ENCODE measurements at places on chromosomes 7 and 10.

- no peak for DNase-seq
Measured at GRCh38 chr10:97937928-97938327, 88.3 kb downstream of the GOLGA7B start.

- no peak for DNase-seq
Measured at GRCh38 chr10:48382982-48383381, 76.5 kb downstream of the MAPK8 start.

GRCh38 chr7:39353615-39354376 is 212.4 kb upstream of the YAE1 start:
- DNase-seq, result peak; percentile 92

- no peak for DNase-seq
Measured at GRCh38 chr7:151497306-151497871, 22.3 kb downstream of the RHEB start.

DNA sequence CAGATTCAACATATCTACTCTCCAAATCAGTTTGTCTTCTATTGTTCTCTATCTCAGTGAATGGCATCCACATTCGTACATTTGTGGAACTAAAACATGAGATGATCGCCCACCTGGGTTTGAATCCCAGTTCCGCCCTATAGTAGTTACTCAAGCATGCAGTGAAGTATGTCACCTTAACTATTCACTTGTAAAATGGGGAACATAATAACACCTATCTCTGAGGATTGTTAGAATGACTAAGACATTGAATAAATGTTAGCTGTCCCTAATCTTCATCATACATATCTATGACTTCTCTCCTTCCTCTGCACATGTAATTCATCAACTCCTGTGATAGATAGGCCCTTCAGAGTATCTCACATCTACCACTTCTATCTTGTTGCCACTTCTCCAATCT is 24.7 kb downstream of the UBE2D1 start:
- DNase-seq, result no peak

GRCh38 chr7:115631782-115632181 is 398.8 kb downstream of the TFEC start:
- DNase-seq, result peak; percentile 8

DNA sequence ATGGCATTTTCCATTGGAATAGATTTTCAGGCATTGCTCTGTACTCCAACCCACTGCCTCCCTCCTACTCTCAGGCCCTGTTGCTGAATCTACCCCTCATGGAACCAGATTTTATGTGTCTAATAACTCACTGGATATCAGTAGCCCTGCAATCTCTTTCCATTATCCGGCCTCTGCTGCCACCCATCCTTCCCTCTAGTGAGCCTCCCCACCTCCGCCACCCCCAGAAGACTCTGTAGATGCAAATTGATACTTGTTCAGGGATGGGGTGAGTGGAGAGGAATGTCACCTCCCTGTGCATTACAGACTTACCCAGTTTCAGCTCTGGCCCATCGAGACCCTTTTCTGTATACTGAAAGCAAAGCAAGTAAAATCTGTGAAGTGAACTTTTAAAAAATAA is 52.3 kb upstream of the PHYHIPL start:
- no peak for DNase-seq

DNA sequence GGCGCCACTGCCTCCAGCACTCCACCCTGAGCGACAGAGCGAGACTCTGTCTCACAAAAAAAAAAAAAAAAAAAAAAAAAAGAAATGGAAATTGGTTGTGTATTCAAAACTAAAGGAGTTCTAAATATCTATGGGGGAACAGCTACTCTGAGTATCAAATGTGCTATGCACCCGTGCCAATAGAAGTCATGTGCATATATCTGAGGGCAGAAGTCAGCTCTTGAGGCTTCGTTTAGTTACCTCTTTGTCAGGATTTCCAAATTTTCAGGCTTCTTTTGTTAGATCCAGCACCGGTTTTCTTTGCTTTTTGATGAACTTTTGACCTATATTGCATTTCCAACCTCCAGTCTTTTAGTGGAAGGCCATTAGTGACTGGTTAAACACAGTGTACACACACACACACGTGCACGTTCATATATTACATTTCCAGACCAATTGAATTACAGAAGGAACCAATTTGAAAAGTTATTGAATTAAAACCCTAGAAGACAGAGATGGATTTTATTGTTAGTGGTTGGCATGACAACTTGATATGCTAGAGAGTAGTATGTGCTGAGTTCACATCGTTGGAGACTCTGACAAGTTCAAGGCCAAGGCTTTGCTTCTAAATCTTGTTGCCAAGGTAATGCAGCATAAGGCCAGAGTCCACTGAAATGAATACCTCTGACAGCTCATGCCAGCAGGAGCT is 33.1 kb upstream of the ADD3 start:
- DNase-seq, result peak; percentile 28

- DNase-seq, result peak; percentile 53
Measured at GRCh38 chr10:60006062-60006461, 99.7 kb upstream of the CCDC6 start.

- no peak for DNase-seq
Measured at GRCh38 chr7:121576148-121576917, 180.2 kb upstream of the FAM3C start.

DNA sequence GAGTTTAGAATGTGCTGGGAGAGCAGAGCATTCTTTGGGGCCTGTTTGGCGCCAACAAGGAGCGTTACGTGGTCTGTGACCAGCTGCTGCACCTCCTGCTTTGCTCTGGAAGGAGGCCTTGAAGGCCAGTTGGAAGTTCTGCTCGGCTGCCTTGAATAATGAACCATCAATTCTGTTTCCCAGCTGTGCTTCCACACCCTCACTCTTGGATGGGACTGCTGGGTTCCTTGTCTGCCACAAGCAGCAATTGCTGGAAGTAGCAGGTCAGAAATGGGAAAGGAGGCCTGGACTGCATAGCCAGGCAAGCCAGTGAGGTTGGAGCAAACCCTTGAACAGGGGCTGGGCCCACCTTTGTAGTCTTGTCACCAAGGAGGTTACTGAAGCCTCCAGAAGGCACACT is 86.6 kb upstream of the INSYN2A start:
- DNase-seq, result no peak

DNA sequence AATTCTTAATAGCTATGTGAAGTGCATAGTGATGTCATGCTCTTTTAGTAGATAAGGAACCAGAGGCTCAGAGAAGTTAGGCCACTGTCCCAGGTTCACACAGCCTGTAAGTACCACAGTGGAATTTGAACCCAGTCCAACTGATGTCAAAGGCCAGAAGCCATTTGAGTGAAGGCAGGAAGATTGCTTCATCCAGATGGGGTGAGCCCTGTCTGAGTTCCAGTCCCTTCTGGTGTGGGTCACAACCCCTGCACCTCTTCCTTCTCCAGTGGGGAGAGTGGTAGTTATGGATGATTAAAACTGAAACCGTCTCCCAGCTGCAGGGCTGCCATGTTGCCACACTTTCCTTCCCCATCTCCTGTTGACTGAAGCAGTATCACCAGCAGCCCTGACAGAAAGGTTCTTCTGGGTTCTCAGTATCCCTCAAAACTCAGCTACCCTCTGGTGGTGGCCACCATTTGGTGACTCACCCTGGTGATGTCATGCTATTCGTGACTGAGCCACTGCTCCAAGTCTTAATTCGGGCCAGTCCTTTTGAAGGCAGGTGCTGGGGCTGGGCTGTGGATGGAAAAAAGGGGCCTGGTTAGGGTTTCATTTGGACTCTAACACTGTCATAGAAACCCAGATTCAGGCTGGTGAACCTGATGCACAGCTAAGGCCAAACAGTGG is 1.5 kb upstream of the C10orf95 start:
- peak; percentile 55 for DNase-seq

Measured in fibroblast of upper back skin (primary cell).